IPS DF 6.9 (cell line): ENCODE measurements at places on chromosomes 11 and 22.

GRCh38 chr11:61417670-61418069 lies 12.1 kb downstream of the CPSF7 start:
- H3K27me3 ChIP-seq: no peaks in the 10 kb centered on the region
- peaks cover 35% of the 10 kb centered on the region; the same call in 1 of the 2 replicates for H3K36me3 ChIP-seq
- H3K4me1 ChIP-seq: no peaks in the 10 kb centered on the region
- H3K27ac ChIP-seq: no peak overlapping the region
- DNase-seq: no peak

DNA sequence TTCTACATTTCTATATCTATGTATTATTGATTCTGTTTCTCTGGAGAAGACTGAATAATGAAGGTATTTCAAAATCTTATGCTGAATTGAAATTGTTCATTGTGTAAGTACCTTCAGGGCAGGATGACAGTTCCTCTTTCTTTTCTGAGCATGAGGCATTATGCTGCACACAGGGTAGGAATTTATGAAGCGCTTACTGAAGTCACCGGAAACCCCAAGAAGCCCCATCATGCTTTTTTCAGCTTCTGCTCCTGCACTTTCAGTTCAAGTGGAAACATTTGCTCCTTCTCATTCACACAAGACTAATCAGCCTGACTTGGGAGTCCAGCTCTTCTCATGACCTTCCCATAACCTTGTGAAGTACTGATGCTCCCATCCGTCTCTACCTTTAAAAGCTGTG lies 314.7 kb upstream of the SORL1-AS1 start:
- no peaks in the 10 kb centered on the region for H3K36me3 ChIP-seq
- H3K27ac ChIP-seq: no peak overlapping the region
- no peaks in the 10 kb centered on the region for H3K4me1 ChIP-seq
- DNase-seq: no peak
- no peak overlapping the region for H3K4me3 ChIP-seq

GRCh38 chr11:67465189-67465510 lies 3.9 kb downstream of the TMEM134 start:
- DNase-seq: no peak
- peak overlapping the region; percentile 90; the same call in 1 of the 2 replicates for H3K4me3 ChIP-seq
- H3K36me3 ChIP-seq: no peaks in the 10 kb centered on the region
- H3K27ac ChIP-seq: no peak overlapping the region
- no peaks in the 10 kb centered on the region; the same call in 1 of the 2 replicates for H3K4me1 ChIP-seq

DNA sequence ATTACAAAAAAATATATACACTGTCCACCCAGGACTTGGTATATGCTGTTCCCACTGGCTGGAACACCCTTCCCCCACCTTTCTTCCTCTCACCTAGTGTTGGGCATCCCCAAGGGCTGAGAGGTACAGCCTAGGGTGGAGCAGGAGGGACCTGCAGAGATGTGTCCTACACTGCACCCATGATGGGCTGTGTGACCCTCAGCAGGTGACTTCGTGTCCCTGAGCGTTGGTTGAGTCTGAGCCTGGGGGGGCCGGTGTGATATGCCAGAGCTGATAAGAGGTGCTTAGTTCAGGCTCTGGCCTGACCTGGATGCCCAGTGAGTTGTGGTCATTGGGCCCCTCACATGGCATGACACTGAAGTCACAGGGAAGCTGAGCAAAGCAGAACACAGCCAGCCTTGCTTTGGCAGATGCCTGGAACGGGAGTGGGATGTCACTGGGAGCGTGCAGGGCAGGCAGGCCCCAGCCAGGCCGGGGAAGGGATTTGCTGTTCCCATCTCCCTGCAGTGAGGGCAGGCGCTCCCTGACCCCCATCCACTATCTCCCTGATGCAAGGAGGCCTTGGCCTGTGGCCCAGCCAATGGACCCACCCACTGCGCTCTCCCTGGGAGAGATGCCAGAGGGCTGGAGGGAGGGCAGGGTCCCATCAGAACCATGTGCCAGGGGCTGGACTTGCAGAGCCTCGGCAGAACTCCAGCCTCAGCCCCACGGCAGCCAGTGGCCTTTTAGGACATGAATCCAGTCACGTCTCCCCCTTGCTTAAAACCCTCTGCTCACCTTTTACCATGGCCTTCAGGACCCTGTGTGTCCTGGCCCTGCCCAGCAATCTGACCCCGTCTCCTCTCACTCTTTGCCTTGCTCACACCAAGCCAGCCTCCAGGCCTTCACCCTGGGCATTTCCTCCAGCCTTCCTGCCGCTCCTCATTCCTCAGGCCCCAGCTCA lies 138.9 kb downstream of the MN1 start:
- H3K36me3 ChIP-seq: no peaks in the 10 kb centered on the region
- H3K27me3 ChIP-seq: no peaks in the 10 kb centered on the region
- 0 out of 2 replicates have a peak, but pooled peaks cover 1% of the 10 kb centered on the region for H3K4me1 ChIP-seq
- no peak for DNase-seq

GRCh38 chr11:28529540-28530410 lies 421.6 kb downstream of the METTL15 start:
- no peaks in the 10 kb centered on the region for H3K27me3 ChIP-seq
- no peak overlapping the region for H3K4me3 ChIP-seq

GRCh38 chr11:85694385-85694980 lies 8.5 kb upstream of the CCDC89 start:
- no peak for DNase-seq
- H3K36me3 ChIP-seq: no peaks in the 10 kb centered on the region
- no peaks in the 10 kb centered on the region for H3K27me3 ChIP-seq
- no peak overlapping the region for H3K27ac ChIP-seq

- no peak for DNase-seq
- H3K36me3 ChIP-seq: no peaks in the 10 kb centered on the region
- H3K27me3 ChIP-seq: no peaks in the 10 kb centered on the region
- 0 out of 2 replicates have a peak, but pooled peaks cover 2% of the 10 kb centered on the region for H3K4me1 ChIP-seq
Measured at GRCh38 chr11:47149782-47150181, 26.9 kb downstream of the ARFGAP2 start.
